AG10803 (cell line): ENCODE measurements at places on chromosomes 12 and 14.

GRCh38 chr12:123516216-123516780, 17.2 kb downstream of the RILPL1 start:
- DNase-seq = no peak

DNA sequence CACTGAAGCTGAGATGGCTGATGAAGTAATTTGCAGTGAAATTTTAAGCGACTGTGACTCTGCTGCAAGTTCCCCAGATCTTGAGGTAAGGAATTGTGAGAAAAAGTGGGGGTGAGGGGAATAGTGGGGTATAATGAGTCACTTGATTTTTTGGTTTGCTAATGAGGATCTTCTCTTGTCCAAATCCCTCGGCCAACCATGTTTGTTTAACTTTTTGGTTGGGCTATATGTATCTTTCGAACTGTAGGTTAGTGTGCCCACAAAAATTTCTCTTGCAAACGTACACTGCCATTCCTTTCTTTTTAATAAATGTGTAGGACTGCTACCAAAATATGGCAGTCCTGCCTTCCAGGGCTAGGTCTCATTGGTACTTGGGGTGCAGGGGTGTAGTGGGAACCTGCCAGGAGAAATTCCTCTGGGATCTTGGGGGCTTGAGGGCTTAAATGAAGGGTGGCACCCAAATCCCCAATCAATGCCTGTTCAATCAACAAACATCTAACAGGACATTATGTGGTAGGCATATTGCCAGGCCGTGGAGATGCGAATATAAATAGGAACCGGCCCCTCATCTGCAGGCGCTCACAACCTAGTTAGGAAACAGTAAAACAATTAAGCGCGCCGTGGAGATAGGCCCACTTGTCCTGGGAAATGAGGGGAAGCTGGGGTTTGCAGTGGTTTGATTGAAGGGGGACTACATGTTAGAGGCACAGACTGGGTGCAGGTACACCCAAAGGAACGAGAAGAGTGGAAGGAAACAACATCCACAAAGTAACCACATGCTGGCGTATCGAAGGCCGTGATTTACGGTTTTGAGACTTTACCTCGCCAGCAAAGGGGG, 1.3 kb upstream of the PABPN1 start:
- DNase-seq = no peak

DNA sequence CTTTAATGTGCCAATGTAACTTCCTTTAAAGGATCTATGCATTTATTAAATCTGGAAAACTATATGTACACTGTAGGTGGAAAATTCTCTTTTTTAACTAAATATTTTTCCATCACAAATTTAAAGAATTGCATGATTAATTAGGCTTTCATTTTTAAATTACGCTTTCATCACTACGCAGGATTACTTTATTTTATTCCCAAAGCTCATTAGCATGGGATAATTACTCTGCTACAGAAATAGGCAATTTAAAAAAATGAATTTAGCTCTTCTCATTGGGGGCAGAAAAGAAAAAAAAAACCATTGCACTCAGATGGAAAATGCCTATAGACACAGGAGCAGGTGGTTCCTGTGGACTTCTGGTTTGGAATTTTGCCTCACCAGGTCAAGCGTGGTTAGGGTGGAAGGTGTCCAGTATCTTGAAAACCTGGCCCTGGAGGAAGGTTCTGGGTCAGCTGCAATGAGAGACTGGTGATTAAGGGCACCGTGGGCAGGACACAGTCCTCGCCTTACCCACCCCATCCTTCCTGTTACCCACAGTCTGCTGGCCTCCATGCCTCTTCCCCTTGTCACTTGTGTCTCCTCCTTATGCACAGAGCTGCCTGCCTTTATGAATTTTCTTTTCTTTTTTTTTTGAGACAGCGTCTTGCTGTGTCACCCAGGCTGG, 17.3 kb upstream of the RIN3 start:
- DNase-seq = no peak

GRCh38 chr12:72511498-72511897, 239.3 kb downstream of the TRHDE start:
- no peak for DNase-seq

- DNase-seq = no peak
These were observed 85.4 kb upstream of the CRY1 start for GRCh38 chr12:107178776-107179175.

DNA sequence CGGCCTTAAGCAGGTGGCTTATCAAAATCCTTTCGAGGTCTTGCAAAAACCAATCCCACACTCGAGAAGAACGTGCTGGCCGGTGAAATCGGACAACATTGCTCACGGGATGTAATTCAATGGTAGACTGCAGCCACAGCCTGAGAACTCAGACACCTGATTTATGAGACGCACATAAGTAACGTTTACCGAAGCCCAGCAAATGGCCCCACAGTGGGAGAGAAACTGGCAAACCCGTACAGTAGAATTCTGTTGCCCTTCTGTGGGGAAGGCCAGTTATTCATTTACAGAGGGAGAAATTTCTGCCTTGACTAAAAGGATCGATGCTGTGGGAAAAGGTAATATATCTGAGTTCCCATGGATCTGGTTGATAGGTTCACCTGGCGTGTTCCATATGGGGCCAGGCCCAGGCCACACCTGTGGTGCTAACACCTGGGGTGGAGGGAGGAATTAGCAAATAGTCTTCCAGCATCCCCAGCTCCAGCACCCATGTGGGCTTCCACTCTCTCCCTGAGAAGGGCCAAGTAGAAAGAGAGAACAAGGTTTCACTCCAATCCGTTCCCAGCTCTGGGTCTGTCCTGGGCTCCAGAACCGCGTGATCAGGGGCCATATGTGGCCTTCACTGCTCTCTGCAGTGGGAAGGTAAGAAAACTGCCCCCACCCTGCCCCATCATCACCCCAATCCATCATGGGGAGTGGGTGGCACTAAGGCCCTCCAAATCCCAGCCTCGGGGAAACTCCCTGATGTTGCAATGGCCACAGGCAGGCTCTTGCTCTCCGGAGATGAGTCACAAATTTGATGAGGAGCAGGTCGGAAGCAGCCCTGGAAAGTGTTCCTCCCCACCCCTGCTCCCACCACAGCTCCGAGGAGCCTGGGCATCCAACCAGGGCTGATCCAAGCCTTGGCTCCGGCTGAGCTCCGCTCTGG, 12.7 kb downstream of the BDKRB1 start:
- peak; percentile 94 for DNase-seq

DNA sequence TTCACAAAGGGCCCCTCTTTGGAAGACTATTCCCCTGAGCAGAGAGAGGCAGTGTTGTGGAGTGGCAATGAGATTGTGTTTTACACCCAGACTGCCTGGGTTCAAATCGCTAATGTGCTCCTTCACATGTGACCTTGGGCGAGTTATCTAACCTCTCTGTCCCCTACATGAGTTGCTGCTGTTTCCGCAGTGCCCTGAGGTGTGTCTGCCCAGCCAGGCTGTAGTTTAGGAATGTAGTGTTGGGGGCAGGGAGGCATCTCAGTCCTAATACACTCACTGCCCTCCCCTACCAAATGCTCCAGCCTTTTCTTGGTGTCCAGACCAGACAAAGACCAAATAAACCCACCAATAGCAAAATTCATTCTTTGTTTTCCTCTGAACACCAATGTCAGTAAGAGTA, 78.6 kb downstream of the SLC24A4 start:
- DNase-seq = no peak

DNA sequence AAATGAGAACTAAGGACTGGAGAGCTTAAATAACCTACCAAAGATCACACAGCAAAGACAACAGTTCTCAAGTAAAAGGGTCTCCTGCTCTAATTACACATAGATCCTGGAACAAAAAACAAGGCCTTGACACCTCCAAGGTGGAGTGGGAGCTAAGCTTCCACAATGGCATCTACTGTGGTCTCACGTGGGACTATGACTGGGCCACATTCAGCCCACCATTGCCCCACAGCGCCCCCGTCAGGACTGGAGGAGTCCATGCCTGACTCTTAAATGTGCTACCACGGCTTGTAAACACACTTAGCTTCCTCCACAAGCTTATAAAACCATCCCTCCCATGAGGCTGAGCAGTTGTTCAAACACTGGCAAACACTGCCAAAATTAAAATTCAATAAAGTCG, 88.5 kb downstream of the GCH1 start:
- no peak for DNase-seq

- no peak for DNase-seq
These were observed 52.0 kb downstream of the HELB start for GRCh38 chr12:66354291-66354690.

DNA sequence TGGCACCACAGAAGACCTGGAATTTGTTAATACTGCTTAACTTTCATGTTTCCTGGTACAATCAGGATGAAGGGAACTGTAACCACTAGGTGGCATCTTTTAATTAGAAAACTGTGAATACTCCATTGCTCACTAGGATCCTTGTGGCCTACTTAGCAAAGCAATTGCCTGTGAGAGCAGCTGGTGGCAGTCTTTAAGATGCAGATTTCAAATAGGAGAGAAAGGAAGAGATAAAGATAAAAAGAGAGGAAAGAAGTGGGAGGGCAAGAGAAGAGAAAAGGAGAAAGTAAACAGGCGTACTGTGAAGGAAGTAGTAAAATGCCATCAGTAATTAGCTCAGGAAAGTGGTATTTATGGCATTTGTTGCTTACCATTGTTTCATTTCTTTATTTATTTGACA, 114.5 kb downstream of the RAD51B start:
- DNase-seq = peak; percentile 85

DNA sequence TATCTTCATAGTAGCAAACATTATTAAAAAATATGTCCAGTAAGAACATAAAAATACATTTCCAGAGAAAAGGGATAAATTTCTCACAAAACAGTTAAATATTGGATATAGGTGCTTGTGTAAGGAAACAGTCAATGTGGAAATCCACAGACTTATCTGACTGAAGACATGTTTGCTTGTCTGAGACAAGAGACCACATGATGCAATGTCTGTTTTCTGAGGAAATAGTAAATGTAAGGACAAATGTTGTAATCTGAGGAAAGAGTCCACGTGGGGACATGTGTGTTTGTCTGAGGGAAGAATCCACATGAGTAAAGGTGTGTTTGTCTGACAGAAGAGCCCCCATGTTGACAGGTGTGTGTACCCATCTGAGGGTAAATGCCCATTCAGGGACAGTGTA, 1093.2 kb downstream of the TMEM121 start:
- DNase-seq = no peak

DNA sequence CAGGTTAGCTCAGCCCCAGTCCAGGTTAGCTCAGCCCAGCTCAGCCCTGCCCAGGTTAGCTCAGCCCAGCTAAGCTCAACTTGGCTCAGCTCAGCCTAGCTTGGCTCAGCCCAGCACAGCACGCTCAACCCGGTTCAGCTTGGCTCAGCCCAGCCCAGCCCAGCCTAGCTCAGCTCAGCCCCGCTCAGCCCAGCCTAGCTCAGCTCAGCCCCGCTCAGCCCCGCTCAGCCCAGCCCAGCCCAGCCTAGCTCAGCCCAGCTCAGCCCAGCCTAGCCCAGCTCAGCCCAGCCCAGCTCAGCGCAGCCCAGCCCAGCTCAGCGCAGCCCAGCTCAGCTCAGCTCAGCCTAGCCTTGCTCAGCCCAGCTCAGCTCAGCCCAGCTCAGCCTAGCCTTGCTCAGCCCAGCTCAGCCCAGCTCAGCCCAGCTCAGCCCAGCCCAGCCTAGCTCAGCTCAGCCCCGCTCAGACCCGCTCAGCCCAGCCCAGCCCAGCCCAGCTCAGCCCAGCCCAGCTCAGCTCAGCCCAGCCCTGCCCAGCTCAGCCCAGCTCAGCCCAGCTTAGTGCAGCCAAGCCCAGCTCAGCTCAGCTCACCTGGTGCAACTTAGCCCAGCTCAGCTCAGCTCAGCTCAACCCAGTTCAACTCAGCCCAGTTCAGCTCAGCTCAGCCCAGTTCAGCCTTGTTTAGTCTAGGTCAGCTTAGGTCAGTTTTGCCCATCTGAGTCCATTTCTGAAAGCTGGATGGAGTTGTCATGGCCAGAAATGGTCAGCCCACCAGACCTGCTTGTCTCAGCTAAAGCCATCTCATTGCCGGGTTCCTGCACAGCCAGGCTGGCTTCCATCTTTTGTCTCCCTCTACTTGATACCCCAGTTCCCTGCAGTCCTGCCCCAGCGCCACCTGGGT, 333.6 kb downstream of the TMEM121 start:
- DNase-seq = no peak

- DNase-seq = no peak
These were observed 12.3 kb upstream of the LBHD2 start for GRCh38 chr14:103071544-103072251.

- peak; percentile 29 for DNase-seq
These were observed 1213.6 kb downstream of the GALC start for GRCh38 chr14:86779416-86779815.

GRCh38 chr12:122834921-122835749, at the start of gene HIP1R:
HIP1R (plus strand) TSS chr12:122835457; CDS start chr12:122835551, 94 bp downstream.
- no peak for DNase-seq

GRCh38 chr12:1630133-1630826, 1.2 kb downstream of the WNT5B start:
- peak; percentile 56 for DNase-seq

- DNase-seq = no peak
These were observed 4.1 kb downstream of the TPH2 start for GRCh38 chr12:71942703-71943102.

- DNase-seq = no peak
These were observed 32.8 kb downstream of the NRXN3 start for GRCh38 chr14:78202976-78203375.

DNA sequence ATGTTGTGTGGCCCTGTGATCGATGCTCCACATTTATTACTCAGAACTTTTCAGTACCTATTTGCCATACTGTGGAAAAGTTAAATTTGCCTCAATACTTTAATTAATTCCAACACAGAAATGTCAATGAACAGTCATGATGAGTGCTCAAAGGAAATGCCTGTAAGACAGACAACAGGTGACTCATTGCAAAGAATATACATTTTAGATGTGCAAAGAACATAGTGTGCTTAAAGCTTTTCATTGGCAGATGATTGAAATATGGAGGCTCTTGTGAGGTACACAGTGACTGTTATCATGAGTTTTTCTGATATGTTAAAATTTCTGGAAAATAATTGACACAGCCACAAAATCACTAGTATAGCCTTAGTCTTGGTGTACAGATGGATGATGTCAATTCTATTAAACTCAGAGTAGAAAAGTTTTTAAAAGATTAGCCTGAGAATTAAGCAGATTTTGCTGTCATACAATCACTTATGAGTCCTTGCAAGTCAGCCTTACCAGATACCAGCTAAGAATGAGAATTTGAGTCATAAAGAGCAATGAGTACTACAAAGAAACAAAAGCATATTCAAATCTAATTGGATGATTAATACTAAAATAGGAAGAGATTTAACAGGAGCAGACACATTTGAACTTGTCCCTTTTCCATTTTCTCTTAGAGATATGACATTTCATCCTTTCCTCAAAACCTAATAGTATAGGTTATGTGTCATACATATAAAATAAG, 544.1 kb downstream of the KCNH5 start:
- no peak for DNase-seq

GRCh38 chr12:23921099-23921856, 28.2 kb downstream of the SOX5 start:
- DNase-seq = no peak

DNA sequence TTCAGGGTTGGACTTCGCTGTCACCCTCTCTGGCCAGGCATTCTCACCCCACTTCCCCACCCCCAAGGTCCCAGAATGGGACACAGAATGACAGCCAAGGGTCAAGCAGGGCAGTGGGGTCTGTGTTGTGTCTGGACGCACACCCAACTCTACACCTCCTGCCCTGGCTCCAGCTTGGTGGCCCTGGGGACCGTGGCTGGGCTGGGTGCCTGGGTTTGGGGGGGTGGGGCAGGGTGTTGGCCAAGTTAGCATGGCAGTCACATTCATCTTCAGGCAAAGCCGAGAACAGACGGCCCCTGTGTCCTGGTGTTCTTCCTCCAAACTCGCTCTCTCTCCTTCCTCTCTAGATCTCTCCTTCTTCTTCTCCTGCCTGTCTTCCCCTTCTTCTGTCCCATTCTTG, 5.6 kb downstream of the LRP1 start:
- no peak for DNase-seq
